Skeletal muscle cell (primary cell): ENCODE measurements at places on chromosomes 4 and X.

DNA sequence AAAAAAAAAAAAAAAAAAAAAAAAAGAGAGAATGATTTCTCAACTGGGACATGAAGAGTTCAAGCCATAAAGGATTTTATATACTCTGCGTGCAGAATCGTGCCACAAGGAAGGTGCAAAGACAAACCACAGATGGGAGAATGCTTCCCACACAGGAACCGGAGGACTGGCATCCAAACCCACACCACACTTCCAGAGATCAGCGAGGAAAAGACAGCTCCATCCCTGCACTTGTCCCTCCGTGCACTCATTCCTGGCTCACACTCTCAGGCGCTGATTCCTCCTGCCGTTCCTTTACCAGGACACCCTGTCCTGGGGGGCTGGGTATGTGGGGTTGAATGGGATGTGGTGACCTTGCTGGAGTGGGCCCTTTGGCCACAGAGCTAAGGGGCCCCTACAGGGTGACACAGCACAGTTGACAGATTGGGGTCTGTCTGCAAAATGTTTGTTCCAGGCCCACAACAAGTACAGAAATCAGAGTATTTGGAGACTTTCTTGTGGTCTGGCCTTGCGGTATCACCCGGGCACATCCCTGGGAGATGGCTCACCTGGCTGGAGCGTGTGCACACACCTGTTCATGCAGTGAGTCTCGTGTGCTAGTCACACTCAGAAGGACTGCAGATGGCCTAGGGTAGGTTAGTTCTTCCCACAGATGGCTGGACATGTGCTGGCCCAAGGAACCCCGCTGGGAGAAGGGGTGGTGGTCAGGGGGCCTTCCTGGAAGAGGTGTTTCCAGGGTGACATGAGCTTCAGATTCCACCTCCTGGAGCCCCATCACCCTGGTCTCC lies 55.4 kb upstream of the GPR78 start:
- no peak for DNase-seq

DNA sequence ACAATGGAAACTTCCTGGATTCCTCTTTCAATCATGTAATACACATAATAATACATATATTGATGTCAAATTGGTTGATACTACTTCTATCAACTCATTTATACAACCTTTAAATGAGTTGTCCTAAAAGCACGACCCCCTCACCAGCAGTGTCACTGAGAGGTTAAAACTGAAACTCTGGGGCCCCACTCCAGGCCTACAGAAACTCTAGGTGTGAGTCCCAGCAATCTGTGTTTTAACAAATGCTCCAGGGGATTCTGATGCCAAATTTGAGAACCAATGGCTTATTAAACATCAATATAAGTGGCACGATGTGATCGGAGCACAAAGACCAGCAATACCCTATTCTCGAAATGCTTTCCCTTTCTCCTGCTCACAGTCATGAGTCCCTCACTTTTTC lies 47.9 kb downstream of the ATP8A1 start:
- no peak for DNase-seq

DNA sequence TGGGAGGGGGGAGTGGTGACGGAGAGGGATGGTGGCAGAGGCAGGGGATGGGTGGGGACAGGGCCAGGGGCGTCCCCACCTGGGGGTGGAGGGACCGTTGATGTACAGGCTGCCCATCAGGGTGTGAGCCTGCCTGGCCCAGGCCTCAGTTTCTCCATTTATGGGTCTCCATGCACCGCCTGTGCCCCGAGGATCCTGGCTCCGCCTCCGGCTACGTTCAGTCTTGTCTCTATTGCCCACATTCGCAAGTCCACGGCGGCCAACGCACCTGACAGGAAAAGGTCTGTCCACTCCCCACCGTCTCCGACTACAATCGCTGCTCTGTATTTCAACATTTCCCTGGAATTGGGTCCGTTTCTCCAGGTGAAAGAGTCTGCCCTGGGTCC lies 96.3 kb upstream of the NKX1-1 start:
- no peak for DNase-seq

DNA sequence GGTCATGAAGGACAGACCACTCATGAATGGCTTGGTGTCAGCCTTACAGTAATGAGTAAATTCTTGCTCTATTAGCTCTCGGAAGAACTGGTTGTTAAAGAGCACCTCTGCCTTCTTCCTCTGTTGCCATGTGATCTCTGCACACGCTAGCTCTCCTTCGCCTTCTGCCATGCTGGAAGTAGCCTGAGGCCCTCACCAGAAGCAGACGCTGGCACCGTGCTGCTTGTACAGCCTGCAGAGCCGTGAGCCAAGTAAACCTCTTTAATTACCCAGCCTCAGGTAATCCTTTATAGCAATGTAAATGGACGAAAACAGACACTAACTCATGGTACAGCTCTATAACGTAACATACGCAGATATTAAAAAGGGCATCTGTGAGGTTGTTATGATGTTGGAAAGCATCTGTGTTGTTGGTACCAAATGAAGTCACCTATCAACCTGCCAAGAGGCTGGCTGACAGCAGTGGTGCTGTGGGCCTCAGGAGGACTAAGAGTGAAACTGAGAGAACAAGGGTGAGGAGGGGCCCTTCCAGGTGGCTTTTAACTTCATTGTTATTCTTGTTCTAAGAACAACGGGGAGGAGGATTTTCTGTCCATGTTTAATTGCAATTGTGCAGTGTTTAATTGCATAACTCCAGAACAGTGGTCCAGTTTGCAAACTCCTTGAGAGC lies 69.2 kb downstream of the CRMP1 start:
- DNase-seq, result no peak

GRCh38 chrX:124208660-124209059 lies 123.8 kb upstream of the TEX13D start:
- no peak for DNase-seq

DNA sequence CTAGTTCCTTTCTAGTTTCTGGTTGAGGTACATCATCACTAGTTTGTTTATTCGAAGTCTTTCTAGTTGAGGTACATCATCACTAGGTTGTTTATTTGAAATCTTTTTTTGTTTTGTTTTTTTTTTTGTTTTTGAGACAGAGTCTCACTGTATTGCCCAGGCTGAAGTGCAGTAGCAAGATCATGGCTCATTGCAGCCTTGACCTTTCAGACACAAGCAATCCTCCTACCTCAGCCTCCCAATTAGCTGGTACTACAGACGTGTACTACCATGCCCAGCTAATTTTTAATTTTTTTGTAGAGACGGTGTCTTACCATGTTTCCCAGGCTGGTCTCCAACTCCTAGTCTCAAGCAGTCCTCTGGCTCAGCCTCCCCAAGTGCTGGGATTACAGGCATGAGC lies 54.9 kb downstream of the CEP135 start:
- no peak for DNase-seq

DNA sequence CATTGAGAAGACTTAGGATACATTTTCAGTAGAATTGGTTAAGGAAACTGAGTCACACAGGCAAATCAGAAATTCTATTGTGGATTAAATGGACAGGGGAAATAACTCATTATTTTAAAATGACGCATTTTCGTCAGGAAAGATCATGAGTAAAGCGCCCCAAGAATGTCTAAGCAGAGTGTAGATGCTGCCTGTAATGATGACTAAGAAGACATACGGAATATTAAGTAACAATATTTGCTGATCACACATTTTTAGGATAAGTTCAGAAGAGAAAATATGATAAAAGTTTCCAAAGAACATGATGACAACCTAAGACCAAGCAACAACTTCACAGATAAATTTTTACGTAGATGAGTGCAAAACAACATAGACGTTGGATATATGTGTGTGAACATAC lies 596.3 kb upstream of the TENM3 start:
- peak; percentile 38 for DNase-seq

GRCh38 chr4:101761405-101761804 lies 29.1 kb upstream of the BANK1 start:
- no peak for DNase-seq

- no peak for DNase-seq
Measured at GRCh38 chrX:7073336-7073735, 74.2 kb upstream of the STS start.

DNA sequence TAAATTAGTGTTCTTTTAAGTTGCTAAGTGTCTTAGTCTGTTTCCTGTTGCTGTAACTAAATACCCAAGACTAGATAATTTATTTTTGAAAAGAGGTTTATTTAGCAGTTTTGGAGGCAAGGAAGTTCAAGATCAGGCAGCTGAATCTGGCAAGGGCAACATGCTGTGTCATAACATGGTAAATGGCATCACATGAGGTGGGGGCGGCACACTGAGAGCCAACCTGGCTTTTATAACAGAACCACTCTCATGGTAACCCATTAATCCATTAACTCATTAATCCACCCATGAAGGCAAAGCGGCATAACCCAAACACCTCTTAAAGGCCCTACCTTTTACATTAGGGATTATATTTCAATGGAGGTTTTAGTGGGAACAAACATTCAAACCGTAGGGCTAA lies 182.2 kb upstream of the GATB start:
- DNase-seq, result no peak

- no peak for DNase-seq
Measured at GRCh38 chr4:71229477-71230270, 109.1 kb upstream of the SLC4A4 start.

DNA sequence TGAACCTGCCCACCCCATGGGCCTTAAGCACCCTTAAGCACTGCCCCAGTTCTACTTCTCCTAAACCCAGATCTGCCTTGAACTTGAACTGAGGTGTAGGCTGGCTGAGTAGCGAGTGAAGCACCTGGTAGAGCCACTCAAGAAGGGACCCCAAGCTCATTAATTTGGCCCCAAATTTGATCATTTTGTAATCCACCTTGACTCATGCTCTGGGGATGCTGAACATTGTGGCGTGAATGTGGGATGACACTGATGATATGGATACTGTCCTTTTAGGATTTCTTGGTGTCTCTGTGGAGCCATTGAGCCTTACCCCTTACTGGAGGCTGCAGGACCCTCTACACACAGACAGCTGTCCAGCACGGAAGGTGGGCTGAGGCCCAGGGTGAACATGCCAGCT lies at the start of gene ZNF157:
ZNF157 (plus strand) TSS at position 301 of the 400 bp plus-strand sequence; CDS start at position 392, 91 bp downstream.
- DNase-seq, result no peak

GRCh38 chr4:56215901-56216300 lies 171.4 kb downstream of the AASDH start:
- DNase-seq, result peak; percentile 29

GRCh38 chr4:176584031-176584606 lies 208.6 kb downstream of the VEGFC start:
- DNase-seq, result no peak

DNA sequence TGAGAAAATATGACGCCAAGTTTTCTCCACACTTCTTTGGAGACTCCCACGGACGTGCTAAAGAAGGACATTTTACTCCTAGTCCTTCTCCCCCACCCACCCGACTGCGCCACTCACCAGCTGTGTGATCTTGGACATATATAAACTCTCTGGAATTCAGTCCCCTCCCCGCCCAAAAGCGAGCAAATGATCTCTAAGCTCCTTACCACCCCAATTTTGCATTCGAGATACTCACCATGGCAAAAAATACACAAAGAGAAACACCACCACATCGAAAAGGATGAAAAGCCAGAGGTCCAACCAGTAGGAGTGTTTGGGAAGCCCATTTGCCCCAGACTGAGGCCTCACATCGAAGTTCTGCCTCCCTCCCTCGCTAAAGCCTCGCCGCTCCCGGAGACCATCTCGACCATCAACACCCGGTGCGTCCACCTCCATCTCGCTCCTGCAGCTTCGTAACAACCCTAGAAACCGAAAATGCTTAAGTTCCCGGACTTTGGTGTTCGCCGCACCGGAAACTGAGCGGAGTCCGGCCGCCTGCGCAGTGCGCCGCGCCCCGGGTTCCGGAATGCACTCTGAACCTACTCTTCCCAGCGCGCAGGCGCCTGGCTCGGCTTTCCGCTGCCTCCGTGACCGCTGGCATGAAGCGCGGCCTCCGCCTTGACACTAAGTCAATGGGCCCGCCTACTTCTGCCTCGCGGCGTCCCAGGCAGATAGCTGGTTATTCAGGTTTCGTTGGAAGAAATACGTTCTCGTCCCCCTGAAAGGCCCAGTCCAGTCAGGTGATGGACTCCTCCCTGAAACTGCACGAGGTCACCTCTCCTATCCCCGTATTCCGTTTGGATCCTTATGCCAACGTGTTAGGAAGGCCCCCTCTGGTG lies 21.6 kb downstream of the FABP2 start:
- DNase-seq, result peak; percentile 72

DNA sequence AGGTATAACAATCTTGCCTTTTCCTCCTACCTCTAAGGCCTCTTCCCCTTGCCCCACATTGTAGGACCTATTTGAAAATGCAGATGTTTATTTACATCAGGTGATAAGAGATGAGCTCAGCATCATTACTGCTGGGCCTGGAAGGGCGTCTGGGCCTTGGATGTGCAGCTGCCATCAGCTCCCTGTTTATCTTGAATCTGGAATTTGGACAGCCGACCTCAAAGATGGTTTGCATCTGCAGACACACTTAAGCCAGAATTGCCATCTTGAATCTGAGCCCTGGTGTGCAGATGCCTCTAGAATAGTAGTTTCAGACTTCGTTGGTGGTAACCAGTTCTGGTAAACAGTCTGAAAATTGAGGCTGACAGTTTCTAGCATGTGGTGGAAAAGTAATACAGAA lies 59.0 kb downstream of the FAM193A start:
- no peak for DNase-seq

GRCh38 chrX:67725471-67725870 lies 181.7 kb downstream of the AR start:
- DNase-seq, result no peak

DNA sequence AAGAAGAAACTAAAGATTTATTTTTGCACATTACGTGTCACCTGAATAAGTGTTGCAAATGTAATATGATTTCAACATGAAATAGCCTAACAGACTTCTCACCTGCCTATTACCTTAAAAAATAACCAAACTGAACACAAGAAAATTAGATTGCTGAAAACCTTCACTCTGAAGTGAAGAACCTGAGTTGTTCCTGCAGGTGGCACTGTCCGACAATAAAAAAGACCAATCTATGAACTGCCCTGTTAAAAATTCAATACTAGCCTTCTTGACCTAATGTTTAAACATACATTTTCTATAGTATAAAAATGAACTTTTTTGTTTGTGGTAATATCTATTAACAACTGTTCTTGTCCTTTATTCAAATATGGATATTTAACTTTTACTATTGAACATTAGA lies 69.2 kb upstream of the PNPLA4 start:
- DNase-seq, result no peak

GRCh38 chr4:81919810-81920209 lies 448.1 kb upstream of the RASGEF1B start:
- DNase-seq, result no peak

GRCh38 chr4:128979934-128980333 lies 113.4 kb downstream of the SCLT1 start:
- DNase-seq, result peak; percentile 57

- DNase-seq, result peak; percentile 72
Measured at GRCh38 chr4:174549721-174550120, 27.4 kb upstream of the HPGD start.
